ENCODE measurements at places on chromosomes 5 and 9.

DNA sequence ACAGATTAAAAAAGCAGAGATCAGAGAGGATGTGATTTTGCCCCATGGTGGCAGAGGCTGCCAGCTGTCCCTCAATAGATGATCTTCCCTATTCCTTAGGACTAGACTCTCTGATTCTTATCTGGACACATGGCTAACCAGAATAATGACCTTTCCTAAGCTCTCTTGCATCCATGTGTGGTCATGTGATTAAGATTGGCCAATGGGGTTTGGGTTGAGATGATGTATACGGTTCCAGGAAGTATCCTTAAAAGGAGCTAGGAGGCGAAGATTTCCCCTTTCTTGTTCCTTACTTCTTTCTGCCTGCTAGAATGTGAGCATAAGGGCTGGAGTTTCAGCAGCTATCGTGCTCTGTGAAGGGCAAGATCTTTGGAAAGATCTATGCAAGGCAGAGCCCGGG, 39.8 kb downstream of the FOXI1 start:
- DNase-seq: no peak

- no peak for DNase-seq
Observed at GRCh38 chr9:127174386-127175318, 52.2 kb upstream of the ANGPTL2 start.

GRCh38 chr9:22010866-22011625, 1.9 kb upstream of the CDKN2B start:
- no peak for DNase-seq

GRCh38 chr9:122143876-122144405, 15.6 kb downstream of the NDUFA8 start:
- DNase-seq: no peak

GRCh38 chr9:13941714-13942113, 372.2 kb downstream of the NFIB start:
- no peak for DNase-seq

DNA sequence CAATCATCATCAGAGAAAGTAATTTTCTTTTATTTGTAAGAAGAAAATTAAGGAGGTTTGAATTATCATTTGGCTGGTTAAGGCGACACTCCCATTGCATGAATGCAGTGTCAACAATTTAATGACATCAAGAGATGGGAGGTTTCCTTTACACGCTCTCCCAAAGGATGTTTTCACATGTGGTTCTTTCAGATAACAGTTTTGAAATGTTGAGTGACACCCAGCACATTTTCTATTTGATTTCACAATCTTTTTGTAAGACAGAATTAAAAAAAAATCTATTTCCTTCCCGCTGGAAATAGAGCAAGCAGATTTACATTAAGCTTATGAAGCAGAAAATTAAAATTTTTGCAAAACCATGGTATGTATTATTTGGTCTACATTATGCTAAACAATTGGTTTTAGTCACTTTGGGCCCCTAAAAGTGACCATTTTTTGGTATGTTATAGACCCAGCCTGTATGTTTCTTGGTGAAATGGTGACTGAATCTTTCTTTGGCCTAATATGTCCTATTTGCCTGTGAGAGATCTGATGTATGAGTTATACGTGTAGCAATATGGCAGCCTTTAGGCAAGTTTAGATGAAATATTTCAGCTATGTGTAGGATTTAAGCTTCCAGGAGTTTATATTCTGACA, 18.9 kb upstream of the ANKRD55 start:
- DNase-seq: no peak

- no peak for DNase-seq
Observed at GRCh38 chr5:94748212-94748611, 129.7 kb downstream of the SLF1 start.

DNA sequence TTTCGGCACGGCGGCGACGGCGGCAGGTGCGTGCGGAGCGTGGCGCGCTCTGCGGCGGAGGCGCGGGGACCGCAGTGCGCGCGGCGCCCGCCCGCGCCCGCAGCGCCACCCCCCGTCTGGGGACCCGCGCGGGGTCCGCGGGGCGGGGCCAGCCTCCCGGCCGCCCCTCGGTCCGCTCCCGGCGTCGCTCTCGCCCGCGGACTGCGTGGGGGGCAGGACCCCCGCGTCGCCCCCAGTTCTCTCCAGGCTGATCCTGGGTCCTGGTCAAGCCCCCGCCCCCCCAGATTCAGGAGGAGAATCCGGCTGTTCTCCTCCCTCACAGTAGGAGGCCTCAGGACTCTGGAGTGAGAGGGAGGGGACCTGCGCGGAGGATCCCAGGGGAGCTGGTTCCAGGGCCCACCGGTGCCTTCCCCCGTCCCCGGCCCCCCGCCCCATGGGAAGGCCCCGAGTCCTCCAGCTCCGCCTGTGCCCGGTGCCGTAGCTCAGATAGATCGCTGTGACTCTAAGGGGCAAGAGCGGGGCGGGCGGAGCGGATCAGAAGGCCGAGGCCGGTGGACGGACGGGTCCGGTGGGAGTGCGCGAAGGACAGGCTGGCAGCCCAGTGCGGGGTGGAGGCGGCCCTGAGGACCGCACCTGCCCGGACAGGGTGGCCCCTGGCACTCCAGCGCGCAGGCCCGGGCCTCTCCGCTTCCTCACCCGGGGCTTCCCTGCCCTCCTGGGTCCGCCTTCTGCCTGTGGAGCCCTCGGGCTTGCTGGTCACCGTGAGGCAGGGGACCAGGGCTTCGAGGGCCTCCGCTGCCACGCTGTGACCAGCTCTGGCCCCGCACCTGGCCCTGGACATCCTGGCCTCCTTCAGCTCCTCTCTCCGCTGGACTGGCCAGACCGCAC, at the start of gene RNF208:
Gene RNF208 (minus strand): TSS at position 51 of the 888 bp plus-strand sequence. CDS start 1,028 bp downstream, outside the sequence.
- no peak for DNase-seq

DNA sequence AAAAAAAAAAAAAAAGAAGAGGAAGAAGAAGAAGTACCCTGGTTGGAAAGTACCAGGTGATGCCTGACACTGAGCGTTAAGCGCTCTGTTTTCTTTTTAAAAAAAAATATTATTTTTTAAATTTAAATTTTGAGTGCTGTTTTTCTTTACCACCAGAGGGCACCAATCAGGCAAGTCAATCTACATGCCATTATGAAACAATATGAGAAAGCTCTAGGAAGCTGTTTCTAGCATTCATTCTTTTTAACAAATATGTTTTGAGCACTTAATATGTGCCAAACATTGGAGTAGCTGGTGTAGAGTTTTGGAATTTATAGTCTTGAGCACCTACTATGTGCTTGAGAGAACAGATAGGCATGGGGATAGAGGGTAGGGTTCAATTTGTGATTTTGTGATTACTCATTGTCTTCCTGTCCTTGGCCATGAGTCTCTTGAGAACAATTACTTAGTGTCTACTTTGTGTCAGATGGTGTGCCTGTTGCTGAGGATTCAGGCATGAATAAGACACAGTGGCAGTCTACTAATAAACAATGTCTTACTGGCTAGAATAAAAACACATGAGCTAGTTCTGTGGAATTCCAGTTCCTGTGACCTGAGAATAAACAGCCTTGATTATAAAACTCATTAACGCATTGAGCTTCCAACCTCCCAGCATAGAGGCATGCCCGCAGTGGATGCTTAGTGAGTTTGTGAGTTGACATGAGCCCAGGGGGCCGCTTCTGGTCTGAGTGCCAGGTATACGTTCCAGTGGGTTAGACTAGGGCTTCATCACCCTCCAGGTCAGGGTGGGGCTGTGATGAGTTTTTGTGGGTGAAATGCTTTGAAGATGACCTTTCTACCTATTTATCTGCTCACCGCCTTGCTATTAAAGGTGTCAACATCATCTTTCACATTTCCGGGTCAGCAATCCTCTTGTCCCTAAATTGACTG, 3.0 kb upstream of the UBE2R2 start:
- peak; percentile 93 for DNase-seq

DNA sequence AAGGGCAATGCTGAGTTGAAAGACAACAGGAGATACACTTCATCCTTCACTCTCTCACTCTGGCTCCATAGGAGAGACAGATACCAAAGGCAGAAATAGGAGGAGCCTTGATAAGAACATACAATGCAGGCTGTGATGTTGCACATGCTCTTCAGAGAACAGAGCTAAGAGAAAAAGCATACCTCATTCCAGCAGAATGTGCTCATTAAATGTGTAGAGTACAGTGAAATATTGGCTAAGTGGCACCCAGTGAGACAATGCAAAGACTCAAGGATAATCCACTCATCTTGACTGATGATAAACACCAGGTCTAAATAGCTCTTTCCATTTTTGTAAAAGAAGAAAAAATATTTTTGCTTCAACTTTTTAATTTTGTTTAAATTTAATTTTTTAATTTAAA, 139.7 kb downstream of the OR2K2 start:
- DNase-seq: no peak

- DNase-seq: peak; percentile 88
Observed at GRCh38 chr5:80206282-80206681, 49.6 kb downstream of the SERINC5 start.

- no peak for DNase-seq
Observed at GRCh38 chr9:77748214-77748772, 100.2 kb upstream of the GNA14 start.

DNA sequence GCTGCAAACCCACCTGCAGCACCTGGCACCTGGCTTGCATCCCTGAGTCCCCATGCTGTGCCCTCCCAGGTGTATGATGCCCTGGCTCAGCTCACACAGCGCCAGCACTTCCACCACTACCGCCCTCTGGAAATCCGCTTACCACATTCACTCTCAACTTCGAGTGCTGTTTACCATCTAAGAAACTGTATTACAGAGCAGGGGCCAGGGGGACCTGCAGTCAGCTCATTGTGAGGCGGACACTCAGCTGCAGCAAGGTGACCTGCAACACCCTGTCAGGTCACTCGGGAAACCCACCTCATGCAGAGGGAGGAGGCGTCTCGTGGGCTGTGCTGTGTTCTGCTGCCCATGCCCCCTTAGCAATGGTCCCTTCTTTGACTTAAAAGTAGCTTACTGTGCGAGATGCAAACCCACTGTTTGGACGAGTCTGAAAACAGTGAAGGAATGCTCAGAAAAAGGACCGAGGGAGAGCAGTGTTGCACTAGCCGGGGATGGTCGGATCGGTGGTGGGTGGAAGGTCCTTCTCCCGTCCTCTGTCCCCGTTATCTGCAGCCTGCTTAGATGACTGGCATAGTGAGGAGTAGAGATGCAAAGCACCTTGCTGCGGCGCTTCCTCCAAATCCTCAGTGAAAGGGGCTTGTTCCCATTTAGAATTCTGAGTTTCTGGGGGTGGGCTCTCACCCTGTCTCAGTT, 55.2 kb upstream of the CTSL start:
- no peak for DNase-seq

- DNase-seq: peak; percentile 86
Observed at GRCh38 chr5:82165740-82166530, 112.2 kb downstream of the RPS23 start.

DNA sequence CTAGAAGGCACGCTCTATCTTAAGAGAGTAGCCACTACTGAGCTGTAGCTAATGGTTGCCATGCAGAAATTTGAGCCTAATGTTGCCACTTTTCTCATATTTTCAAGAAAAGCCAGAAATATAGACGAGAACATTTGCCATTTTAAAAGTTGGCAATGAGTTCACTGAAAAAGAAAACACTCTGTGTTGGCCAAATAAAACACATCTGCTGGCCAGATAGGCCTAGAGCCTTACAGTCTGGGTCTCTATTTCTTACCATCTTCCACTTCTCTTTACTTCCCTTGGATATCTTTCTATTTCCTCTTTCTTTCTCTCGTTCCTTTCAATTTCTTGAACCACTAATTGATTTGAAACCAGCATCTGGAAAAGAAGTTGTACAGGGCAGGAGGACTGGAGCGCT, 36.6 kb upstream of the VCAN start:
- no peak for DNase-seq

DNA sequence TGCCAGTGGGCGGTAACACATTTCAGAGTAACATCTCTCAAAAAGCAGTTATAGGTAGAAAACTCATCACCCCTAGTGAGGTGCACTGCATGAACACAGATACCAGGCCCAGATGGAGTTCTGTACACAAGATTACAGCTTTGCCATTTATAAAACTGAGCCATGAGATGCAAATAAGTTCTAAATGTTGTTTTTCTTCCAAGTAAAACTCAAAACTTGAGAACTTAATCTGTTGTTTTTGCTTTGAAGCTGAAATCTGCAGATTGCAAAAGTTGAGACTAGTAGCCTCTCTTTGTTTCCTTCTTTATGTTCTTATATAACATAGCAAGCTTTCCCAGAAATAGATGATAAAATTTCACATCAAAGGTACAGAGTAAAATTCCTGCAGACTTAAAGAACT, 434.1 kb downstream of the PLK2 start:
- no peak for DNase-seq

- no peak for DNase-seq
Observed at GRCh38 chr5:1419476-1420210, 25.6 kb downstream of the SLC6A3 start.

DNA sequence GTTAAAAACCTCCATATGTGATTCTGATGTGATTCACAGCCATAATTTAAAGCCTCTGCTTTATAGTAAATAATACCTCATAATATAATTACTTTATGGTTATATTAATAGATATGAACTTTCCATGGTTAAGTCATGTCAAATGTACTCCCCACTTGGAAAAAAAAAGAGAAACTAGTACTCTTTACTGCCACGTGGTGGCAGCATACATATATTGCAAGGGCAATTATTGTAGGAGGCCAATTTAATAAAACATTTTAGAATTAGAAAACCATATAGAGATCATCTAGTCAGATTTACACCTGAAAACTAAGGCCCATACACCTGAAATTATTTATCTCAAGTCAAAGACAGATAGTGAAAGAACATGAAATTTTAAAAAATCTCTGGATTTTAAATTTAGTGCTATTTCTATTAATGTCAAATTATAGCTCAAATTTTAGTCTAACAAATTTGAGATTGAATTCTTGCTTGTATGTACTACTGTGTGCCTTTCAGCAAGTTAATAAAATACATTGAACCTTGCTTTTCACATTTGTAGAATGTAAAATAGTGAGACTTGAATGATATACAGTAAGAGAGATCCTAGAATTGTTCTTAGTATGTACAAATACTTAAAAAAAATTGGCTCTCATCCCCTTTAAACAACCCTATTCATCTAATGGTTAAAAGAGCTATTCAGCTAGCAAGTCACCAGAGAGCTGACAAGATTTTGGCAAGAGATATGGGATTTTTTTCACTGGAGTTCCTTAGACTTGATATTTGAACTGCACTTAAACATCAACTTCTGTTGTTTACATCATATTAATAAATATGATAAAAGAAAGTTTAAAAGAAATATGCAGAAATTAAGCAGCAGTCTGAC, 603.8 kb downstream of the TLE4 start:
- DNase-seq: peak; percentile 16

DNA sequence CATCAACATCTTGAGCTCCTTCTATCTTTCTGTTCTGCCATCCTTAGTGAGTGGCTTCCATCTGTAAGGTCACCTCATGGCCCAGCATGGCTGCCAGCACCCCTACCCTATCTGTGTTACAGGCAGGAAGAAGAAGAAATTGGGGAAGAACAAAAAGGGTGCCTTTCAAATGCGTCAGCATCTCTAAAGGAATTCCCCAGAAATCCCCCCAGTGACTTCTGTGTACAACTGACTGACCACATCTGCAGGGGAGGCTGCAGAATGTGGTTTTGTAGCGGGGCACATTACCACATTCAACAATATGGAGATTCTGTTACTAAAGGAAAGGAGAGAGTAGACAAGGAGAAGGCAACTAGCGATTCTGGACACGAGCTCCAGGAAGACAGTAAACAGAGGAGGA, 40.1 kb downstream of the ALG2 start:
- no peak for DNase-seq

Measured in mammary epithelial cell (primary cell).